Sigmoid colon (tissue), 7 donors: ENCODE measurements at places on chromosomes 7 and 10. TPM values are rescaled to one million over a fixed set of nuclear protein-coding genes. Genes with fewer than 3 reads are reported as not detected.
A peak's percentile ranks its signal among the peaks of the same experiment; 100 is the strongest.

GRCh38 chr7:27345164-27345887, 102.7 kb downstream of the EVX1 start:
- no peak for DNase-seq

- no peak for DNase-seq
Observed at GRCh38 chr10:15684768-15685167, 35.0 kb downstream of the ITGA8 start.

Gene ITPRID1
- polyA plus RNA-seq = 0.71 TPM

Gene ATOH7
- polyA plus RNA-seq = 0.60 TPM

- DNase-seq = no peak
Observed at GRCh38 chr7:6443372-6443941, 4.3 kb downstream of the DAGLB start.

- DNase-seq = peak; percentile 96
Observed at GRCh38 chr10:123583639-123584418, 82.3 kb upstream of the GPR26 start.

GRCh38 chr10:114095559-114096337, 52.1 kb downstream of the ADRB1 start:
- DNase-seq = no peak

- no peak for DNase-seq
Observed at GRCh38 chr10:70602665-70603448, at the start of gene PRF1. PRF1 (minus strand) TSS chr10:70602741; CDS start chr10:70600902, 1,839 bp downstream.

GRCh38 chr7:129841465-129841864, 111.3 kb downstream of the UBE2H start:
- DNase-seq = no peak

DNA sequence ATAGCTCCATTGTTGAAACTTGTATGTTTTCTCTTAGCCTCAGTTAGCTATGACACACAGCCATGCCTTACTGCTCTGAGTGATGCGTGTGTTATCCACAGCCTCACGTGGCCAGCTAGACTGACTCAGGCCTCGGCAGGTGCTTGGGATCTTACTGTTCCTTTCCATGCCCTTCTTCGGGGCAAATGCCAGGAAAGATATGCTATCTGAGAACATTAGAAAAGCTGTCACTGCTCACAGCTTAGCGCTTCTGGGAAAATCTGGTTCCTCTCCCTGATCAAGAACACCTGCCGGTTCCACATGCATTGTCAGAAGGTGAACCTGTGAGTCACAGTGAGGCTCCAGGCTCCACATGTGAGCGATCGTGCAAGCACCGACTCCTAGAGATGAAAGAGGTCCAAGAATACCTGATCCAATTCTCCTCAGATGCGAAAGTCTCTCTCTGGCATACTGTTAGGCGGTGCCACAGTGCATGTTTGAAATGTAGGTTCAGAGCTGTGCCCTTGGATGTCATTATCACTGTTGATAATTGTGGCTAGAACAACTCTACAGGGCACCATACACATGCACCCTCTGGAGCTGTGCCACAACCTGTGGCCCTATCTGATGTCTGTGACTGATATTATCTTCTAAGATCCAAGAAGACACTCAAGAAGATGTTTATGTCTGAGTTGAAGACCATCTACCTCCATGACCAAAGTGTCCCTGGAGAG, 247.8 kb upstream of the IGFBP3 start:
- DNase-seq = no peak

GRCh38 chr10:70472799-70473454, 5.6 kb upstream of the PALD1 start:
- no peak for DNase-seq

Gene BTAF1
- polyA plus RNA-seq = 2.5 TPM

GRCh38 chr7:104299777-104300176, 28.6 kb upstream of the LHFPL3 start:
- no peak for DNase-seq

DNA sequence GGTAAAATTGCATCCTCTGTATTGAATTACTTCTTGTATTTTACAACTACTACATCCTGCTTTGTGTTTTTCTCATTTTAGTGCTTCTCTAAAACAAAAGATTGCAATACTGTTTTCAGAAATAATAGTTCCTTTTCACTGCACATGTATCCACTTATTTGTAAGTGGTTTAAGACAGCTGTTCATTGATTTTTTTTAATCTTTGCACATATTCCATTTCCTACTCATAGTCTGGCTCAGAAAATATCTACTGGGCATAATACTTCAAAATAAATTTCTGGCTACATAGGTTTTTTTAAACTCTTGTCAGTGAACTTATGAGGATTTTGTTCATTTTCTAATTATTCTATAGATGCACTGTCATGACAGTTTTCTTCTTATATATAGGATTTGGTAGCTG, 54.8 kb downstream of the SND1 start:
- no peak for DNase-seq

DNA sequence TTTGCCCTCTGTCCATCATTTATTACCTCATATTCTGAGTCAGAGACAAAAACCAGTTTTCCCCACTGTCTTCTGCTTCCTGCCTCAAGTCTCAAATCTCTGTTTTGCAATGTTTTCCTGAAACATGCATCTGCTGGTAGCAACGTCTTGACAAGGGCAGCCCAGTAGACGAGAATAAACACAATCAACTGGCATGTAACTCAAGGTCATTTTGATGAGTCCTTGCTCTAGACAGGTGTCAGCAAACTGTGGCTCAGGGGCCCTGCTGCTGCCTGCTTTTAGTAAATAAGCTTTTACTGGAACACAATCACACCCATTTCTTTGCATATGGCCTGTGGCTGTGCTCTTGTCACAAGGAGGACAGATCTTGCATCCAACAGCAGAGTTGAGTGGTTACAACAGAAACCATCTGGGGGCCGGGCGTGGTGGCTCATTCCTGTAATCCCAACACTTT, 59.8 kb downstream of the ITIH5 start:
- no peak for DNase-seq

DNA sequence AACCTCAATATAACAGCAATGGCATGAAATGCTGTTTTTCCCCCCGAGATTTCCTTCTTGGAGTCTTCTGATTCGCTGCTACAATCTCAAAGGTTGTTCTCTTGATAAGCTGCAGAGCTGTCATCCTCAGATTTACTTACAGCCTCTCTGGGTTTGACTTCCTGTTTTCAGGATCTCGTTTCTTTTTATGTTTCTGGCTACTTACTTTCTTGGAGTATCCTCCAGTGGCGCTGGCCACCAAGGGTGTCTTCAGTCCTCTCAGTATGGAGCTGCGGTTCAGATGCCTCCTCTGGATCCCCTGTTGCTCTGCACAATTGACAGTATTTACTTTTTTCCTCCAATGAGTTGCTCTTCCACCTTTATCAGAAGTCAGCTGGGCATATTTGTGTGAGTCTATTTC, 152.0 kb upstream of the TMEM72 start:
- DNase-seq = no peak

- no peak for DNase-seq
Observed at GRCh38 chr7:107551936-107552335, 11.8 kb downstream of the COG5 start.

Gene AMPH
- polyA plus RNA-seq = 1.8 TPM

Gene TMEM176B
- 144 TPM for polyA plus RNA-seq

DNA sequence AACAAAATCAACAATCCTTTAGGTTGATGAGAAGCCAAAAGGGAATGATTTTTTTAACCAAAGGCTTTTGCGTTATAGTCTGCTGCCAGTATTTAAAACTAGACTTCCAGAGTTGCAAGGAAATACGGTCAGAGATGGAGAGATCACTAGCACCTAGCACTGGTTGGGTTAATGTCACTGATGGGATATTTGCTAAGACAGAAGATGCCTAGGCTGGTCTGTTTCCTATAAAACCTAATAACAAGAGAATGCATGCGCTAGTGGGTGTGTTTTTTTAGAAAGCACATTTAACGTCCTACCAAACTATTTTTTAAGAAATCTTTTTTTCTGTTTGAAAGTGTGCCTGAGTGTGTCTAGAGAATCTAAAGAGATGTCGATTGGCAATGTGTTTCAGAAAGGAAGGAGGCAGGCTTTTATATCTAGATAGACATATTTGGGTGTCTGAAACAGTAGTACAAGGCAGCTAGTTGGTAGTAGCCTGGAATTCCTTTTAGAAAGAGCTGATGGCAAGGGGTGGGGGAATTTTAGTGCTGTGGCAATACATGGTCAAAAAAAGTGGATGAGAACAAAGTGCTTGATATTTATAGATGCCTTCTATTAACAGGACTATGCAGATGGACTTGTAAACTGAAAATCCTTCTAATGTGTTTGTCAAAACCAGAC, 863 bp downstream of the CALD1 start:
- DNase-seq = no peak

- DNase-seq = no peak
Observed at GRCh38 chr7:132090444-132090843, 485.8 kb downstream of the PLXNA4 start.

DNA sequence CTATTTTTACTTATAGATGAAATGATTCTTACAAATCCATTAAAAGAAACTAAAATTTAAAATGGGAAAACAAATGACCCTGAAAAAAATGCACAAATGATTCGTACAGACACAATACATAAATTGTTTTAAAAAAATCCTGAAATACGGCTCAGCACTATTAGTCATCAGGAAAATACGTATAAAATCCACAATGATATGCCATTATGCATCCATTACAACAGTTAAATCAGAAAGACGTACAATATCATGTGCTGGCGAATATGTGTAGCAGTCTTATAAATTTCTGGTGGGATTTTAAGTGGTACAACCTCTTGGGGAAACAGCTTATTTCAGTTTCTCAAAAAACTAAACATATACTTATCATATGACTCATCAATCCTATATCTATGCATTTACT, 600.1 kb upstream of the STEAP1 start:
- DNase-seq = no peak

Gene NUTM2E
- not detected for polyA plus RNA-seq

- DNase-seq = peak; percentile 63
Observed at GRCh38 chr7:158431055-158431940, 156.3 kb downstream of the PTPRN2 start.

DNA sequence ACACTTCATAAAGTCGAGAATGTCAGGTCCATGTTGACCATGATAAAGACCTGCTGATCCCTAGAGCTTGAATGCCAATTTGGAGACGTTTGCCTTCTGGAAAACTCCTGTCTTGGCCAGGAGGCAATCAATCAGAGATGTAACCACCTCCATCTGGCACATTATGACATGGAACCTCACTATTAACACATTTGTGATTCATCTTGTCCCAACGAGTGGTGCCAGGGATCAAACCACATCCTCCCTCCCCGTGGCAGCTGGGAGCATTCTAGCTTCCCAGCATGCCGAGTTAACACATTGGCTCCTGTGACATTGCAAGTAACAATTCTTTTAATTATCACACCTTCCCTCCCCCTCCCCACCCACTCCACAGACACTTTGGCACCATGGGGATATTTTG, 84.0 kb upstream of the PPP1R17 start:
- no peak for DNase-seq

GRCh38 chr7:106534271-106534846, 126.6 kb downstream of the CCDC71L start:
- no peak for DNase-seq

DNA sequence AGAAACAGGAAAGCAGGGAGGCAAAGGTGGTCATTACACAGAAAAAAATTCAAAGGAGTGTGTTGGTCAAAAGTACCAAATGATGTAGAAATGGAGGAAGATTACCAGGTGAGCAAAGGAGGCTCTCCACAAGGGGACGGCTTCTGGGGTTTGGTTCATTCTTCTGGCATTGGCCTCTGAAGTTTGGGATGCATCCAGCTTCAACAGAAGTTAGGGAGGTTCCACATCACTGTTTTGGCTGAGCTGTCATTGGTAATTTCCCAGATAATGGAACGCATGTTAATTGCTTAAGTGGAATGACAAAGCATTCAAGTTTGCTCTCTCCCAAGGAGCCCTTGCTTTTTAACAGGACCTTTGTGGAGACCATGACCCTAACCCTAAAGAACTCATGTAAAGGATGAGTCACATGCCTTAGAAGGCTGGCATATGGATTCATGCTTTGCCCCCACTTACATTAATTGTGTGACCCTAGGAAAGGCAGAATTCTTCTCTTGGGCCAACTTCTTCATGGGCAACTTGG, 398.6 kb downstream of the GPAM start:
- DNase-seq = no peak

Gene IFIT1B
- polyA plus RNA-seq = not detected

Gene DKK1
- not detected for polyA plus RNA-seq

Gene PITX3
- not detected for polyA plus RNA-seq

Gene PTPRE
- polyA plus RNA-seq = 5.1 TPM

DNA sequence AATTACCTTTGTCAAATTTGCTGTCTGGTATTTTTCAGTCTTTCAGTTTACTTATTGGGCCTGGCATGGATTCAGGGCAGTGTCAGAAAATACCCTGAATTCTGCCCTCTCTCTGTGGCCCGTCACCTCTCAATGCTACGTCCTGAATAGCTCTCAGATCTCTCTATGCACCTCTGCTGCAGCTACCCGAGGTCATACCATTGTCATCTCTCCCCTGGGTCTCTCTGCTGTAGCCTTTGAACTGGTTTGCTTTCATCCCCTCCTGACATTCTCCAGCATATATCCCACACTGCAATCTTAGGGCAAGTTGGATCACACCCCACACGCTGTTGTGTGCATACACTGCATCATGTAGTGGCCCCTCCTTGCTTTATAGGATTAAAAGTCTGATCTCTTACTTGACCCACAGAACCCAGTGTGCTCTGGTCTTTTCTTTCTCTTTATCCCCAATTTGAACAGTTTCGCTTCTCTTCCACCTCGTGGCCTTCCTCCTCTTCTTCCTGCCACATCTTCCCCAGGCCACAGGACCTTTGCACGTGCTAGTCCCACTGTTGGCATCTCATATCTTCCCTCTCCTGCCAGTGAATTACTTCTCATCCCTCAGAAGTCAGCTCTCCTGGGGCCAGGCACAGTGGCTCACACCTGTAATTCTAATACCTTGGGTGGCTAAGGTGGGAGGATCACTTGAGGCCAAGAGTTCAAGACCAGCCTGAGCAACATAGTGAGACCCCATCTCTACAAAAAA, 372.9 kb downstream of the GALNT17 start:
- DNase-seq = no peak

DNA sequence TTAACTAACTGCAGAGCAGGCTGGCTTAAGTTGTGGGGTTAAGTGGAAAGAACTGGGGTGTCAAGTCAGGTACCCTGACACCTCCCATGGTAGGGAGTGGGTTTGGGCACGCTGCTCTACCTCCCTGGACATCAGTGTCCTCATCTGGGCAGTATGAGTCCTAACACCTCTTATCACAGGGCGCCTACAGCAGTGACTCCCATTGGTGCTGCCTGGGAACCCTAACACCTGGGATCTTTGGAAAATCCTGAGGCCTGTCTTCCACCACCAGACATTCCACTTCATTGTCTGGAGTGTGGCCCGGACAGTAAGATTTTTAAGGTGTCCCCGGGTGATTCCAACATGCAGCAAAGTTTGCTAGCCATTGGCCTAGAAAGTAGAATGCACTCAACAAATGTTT, 239.1 kb downstream of the SKAP2 start:
- DNase-seq = no peak

Gene OPALIN
- not detected for polyA plus RNA-seq

Gene SPDYE1
- not detected for polyA plus RNA-seq

Gene TSPAN33
- 19.6 TPM for polyA plus RNA-seq

DNA sequence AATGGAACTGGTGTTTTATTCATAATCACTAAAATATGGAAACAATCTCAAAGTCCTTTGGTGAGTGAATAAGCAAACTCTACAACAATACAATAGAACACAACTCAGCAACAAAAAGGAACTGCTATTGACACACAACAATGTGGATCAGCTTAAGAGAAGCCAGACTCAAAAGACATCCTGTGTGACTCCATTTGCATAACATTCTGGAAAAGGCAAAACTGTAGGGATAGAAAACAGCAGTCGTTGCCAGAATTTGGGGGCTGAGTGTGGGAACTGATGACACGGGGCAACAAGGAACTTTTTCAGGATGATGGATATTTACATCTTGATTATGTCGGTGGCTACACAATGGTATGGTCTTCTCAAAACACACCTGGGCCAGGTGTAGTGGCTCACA, 32.4 kb upstream of the SVIL start:
- DNase-seq = no peak

- DNase-seq = no peak
Observed at GRCh38 chr7:94513565-94513860, 3.9 kb downstream of the CASD1 start.
